ENCODE measurements at places on chromosomes 4 and X. TPM values are rescaled to one million over a fixed set of nuclear protein-coding genes. Genes with fewer than 3 reads are reported as not detected.

DNA sequence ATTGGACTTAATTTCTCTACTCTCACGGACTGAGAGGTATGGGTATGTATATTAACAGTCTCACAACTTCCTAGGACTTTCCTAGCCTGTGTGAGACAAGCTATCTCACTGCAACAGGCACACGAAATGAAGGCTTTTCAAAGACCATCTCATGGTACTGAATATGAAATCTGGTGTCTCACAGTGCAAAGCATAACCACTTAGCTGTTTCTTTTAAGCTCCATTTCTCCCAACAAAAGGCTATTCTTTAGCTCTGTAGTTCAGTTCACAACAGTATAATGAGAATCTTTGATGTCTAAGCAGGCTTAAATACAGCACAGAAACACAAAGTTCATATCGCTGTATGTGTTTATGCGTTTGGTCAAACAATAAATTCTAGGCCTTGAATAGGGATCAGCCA is 116.2 kb upstream of the PCDH18 start:
- DNase-seq: no peak

Gene INPP4B
- total RNA-seq: 30.4 TPM

DNA sequence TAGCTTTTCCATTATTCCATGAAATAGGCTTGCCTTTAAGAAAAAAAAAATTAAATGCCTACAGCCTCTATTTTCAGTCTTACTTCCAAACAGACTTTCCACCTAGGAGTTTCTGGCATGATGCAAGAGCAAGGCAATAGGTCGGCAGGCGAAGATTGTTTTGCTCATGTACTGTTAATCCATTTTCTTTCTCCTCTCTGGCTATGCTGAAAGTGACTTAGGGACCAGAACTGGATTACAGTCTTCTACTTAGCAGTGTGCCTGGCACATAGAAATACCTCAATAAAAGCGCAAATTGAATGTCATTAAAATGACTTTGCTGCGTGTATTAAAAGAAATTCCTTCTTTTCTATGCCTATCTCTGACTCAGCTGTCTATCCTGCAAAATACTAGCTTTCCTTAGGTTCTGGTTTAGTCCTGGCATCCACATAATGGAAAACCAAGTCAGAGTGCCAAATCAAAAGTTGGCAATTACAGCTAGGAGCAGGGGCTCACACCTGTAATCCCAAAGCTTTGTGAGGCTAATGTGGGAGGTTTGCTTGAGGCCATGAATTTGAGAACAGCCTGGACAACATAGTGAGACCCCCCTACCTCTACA is 51.9 kb downstream of the CC2D2A start:
- DNase-seq: no peak

DNA sequence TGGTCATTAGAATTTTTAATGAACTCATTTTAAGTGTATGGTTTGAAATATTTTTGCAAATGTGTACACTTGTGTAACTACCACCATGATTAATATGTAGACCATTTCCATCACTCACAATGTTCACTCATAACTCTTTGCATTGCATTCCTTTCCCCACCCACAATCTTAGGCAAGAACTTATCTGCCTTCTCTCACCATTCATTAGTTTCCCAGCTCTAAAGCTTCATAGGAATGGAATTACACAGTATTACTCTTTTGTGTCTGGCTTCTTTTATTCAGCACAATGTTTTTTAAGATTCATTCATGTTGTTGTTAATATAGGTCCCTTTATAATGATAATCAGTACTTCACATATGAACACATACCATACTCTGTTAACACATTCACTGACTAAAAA is 106.1 kb downstream of the ARAP2 start:
- DNase-seq: no peak

- no peak for DNase-seq
Observed at GRCh38 chrX:46165411-46165810, 379.8 kb downstream of the ZNF674 start.

DNA sequence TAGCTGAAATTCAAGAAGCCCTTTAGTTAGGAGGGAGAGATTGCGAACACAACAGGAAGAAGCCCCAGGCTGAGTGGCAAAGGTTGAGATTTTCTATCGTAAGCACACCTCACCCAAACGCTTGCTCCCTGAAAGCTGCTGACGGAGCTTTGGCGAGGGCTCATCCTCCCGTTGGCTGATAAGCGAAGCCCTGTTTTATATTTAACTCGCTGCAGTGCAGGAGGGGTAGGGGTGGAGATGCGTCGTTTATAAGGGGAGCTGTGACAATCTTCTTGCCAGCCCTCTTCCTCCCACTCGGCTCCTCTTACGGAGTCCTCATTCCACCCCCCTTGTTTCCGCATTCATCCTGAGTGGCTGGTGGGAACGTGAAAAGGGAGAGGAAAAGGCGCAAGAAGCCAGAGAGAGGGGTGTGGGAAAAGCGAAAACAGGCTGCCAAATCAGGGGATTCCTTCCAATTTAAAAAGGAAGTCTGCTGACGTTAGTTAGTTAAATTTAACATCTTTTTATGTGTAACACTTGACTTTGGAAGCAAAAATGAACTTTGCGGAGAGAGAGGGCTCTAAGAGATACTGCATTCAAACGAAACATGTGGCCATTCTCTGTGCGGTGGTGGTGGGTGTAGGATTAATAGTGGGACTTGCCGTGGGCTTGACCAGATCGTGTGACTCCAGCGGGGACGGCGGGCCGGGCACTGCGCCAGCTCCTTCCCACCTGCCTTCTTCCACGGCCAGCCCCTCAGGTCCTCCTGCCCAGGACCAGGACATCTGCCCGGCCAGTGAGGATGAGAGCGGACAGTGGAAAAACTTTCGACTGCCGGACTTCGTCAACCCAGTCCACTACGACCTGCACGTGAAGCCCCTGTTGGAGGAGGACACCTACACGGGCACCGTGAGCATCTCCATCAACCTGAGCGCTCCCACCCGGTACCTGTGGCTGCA is at the start of gene ENPEP:
Gene ENPEP, plus strand, starts transcription at position 275 of the 938 bp plus-strand sequence. Its CDS starts 260 bp downstream, at position 535.
- no peak for DNase-seq

Gene UGT2B17
- total RNA-seq: not detected

GRCh38 chrX:150506020-150506419 is 62.4 kb upstream of the MTM1 start:
- DNase-seq: no peak

DNA sequence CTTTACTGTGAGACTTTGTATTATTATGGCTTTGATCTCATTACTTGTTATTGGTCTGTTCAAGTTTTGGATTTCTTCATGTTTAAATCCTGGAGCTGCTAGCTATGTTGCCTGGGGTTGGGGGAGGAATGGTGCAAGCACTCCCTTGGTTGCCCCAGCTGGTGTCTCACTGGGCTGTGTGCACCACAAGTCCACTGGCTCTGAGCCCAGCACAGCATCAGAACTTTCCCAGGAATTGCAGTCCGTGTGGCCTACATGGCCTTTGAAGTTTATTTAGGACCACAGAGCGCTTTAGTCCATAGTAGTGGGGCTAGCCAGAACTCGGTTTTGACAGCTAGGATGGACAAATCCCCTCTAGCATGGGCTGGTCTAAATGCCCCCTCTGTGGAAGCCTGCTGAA is 278.8 kb upstream of the RPS6KA3 start:
- no peak for DNase-seq

Gene ZNF280C
- 2.7 TPM for total RNA-seq

Gene XAGE1A
- total RNA-seq: not detected

- DNase-seq: no peak
Observed at GRCh38 chr4:64407000-64407399, 2.2 kb downstream of the TECRL start.

- no peak for DNase-seq
Observed at GRCh38 chr4:40418430-40419230, 83.5 kb downstream of the CHRNA9 start.

DNA sequence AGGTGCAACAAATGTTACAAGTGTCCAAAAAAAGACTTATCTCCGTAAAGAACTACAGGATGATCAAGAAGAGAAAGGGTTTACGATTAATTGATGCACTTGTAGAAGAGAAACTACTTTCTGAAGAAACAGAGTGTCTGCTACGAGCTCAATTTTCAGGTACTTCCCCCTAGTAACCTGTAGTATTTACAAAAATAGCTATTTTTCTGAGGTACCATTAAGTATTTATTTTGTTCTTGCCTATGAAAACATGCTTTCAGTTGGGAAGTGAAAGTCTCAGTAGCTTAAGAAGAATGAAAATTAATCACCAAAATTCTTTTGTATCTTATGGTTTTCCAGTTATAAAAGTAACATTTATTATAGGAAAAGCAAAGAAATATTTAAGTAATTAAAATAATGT is 5.9 kb downstream of the THAP9 start:
- DNase-seq: no peak

- no peak for DNase-seq
Observed at GRCh38 chr4:25872851-25873631, 10.3 kb upstream of the SEL1L3 start.

GRCh38 chr4:129109965-129110824 is 14.2 kb downstream of the C4orf33 start:
- DNase-seq: no peak

DNA sequence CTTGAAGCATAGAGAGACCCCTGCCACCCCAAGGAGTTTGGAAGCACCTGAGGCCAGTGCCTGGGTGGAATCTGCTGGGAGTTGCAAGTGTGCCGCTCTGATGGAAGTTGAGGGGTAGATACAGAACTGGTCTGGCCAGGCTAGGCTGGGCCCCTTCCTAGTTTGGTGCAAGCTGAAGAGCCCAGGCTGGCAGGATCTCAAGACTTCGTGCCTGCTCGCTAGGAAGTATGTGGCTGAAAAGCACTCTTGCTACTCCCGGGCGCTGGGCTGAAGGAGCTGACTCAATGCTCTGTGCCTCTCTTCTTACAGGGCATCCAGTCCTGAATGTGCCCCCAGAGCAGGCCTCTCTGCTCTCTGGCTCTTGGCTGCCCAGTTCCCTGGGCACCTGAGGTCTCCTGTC is 51.7 kb upstream of the PJA1 start:
- DNase-seq: no peak
